ENCODE measurements at places on chromosomes 6 and 20.

DNA sequence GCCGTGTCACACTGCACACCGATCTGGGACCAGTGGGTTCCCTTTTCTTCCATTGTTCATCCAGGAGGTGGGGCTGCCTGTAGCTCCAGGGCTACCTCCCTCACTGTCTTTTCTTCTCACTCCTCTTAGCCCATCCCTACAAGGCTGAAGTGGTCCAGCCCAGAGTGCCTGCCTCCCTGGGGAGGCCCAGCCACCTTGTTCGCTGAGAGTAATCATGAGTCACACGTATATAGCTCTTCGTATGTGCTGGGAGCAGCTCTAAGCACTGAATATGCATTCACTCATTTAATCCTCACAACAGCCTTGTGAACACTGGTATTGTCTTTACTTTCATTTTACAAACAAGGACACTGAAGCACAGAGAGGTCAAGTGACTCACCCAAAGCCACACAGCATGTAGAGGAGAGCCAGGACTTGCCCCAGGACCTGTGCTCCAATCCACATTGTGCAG, 14.7 kb upstream of the CCDC167 start:
- DNase-seq: no peak

GRCh38 chr6:22598339-22598738, 29.0 kb downstream of the HDGFL1 start:
- DNase-seq: no peak

GRCh38 chr6:164258421-164258820, 843.9 kb downstream of the QKI start:
- no peak for DNase-seq

DNA sequence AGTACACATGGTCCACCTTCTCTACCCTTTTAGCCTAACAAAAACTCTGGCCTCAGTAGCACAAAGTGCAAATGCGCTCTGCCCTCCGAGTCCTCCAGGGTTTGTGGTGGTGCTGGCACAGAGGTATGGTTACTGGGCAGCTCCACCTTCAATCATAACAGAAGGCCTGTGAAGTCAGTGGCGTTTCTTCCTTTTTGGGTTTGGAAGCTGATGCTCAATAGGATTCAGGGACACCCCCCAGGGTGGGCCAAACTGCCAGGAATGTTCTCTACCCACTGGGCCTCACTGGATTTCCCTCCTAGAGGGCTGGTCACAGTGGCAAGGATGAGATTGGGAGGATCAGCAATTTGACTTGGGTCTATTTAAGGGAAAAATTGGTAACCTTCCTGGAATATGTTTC, 286.1 kb upstream of the FOXQ1 start:
- DNase-seq: no peak

GRCh38 chr6:111828809-111829208, 44.4 kb downstream of the FYN start:
- DNase-seq: no peak

GRCh38 chr6:132515386-132515785, 2.5 kb upstream of the STX7 start:
- DNase-seq: no peak

DNA sequence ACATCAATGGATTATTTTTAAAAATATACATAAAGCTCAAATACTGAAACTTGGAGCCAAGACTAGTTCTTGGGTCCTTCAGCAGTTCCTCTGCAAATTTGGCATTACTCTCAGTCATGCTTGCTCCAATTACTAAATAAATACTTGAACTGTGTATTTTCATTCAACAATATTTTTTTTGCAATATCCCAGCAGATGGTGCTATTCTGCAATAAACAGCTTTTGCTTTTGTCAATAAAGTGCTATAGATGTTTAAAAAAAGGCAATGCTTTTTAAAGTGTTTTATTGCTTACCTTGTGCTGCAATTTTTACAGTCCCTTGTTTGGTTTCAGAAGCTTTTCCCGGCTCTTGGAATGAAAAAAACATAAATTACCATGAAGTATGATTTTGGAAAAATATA, 243.4 kb downstream of the TRDN start:
- DNase-seq: peak; percentile 50

DNA sequence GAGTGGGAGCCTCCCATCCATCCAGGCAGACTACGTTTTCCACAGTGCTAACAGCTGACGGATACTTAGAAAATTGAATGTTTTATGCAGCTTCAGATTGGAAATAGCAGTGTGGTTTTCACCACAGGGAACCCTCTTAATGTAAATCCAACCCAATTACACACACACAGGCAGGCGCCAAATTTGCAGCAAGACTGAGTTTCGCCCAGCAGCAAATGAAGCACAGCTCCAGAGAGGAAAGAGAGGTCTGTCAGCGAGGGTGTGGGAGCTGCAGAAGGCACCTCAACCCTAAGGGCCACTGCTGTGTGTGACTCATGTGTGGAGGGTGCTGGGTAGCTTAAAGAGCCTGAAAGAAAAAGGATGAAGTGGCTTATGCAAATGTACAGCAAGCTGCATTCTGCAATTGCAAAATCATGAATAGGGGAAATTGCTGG, 365.7 kb downstream of the MAFB start:
- no peak for DNase-seq

DNA sequence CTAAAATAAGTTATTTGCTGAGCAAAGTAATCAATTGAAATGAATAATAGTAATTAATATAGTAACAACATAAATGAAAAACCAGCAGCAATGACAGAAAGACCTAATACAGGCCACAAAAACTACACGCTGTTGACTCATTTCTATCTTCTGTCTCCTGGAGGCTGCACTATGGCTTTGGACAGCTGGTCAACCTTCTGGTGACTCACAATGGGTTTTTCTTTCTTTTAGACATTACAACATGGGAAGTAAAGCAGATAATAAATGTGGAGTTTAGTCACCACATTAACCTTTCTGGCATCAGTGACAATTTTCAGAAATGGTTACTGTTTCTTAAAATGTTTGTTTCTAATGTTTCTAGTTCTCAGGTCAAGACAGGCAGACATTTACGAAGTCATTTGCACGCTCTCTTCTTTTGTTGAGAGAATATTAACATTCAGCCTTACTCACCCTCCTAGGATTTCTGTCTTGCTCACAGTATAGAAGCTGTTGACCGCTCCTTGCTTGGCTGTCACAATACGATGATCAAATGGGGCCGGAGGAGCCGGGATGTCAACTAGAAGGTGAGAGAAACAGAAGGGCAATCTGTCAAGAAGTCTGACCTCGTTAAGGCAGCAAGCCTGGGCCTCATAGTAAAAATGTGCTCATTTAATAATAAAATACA, 62.2 kb downstream of the MYLK4 start:
- DNase-seq: no peak

DNA sequence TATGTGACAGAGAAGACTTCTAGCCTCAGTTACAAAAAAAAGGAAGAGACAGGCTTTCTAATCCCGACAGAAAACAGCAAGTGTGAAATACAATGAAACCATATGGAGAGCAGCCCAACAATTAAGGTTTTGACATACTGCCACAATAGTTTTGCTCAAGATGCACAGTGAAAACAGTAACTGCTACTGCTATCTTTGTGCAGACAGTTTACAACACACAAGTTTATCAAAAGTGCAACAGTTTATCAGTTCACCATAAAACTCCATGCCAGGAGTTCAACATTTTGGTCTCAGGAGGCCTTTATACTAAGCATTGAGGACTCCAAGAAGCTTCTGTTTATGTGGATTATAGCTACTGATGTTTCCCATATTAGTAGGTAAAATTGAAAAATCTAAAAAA, 37.6 kb downstream of the GOPC start:
- DNase-seq: no peak

DNA sequence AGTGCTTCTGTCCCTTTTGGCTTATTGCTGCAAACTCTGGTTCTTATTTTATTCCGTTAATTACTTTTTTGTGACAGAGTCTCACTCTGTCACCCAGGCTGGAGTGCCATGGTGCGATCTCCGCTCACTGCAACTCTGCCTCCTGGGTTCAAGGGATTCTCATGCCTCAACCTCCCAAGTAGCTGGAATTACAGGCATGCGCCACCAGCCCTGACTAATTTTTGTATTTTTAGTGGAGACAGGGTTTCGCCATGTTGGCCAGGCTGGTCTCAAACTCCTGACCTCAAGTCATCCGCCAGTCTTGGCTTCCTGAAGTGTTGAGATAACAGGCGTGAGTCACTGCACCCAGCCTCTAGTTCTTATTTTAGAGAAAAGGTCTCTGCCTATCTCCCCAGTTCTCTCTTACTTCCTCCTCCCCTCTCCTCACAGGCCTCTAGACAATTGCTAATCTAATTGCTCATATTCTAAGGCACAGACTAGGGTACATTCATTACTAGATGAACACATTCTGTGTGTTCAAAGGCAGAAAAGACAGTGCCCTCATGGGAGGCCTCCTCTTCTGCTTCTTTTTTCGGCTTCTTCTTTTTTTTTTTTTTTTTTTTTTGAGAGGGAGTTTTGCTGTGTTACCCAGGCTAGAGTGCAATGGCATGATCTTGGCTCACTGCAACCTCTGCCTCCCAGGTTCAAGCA, 27.0 kb downstream of the EDEM2 start:
- DNase-seq: no peak

- peak; percentile 80 for DNase-seq
Measured at GRCh38 chr20:40251284-40251932, 437.6 kb downstream of the MAFB start.

DNA sequence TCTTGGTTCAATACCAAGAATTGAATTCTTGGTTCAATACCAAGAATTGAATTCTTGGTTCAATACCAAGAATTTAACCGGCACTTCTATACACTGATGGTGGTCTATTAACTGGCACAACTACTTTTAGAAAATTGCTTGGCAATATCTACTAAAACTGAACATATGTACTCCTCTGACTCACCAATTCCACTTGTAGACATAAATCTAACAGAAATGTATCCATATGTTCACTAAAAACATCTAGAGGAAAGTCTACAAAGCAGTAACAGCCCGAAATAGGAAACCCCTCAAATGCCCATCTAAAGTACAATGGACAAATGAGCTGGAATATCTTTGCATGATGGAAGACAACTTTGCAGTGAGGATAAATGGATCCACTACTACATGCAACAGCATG, 71.9 kb downstream of the KIF16B start:
- DNase-seq: no peak

- DNase-seq: no peak
Measured at GRCh38 chr20:52279706-52280105, 88.1 kb upstream of the ZFP64 start.

- DNase-seq: no peak
Measured at GRCh38 chr6:37491830-37492208, 7.9 kb downstream of the CCDC167 start.

DNA sequence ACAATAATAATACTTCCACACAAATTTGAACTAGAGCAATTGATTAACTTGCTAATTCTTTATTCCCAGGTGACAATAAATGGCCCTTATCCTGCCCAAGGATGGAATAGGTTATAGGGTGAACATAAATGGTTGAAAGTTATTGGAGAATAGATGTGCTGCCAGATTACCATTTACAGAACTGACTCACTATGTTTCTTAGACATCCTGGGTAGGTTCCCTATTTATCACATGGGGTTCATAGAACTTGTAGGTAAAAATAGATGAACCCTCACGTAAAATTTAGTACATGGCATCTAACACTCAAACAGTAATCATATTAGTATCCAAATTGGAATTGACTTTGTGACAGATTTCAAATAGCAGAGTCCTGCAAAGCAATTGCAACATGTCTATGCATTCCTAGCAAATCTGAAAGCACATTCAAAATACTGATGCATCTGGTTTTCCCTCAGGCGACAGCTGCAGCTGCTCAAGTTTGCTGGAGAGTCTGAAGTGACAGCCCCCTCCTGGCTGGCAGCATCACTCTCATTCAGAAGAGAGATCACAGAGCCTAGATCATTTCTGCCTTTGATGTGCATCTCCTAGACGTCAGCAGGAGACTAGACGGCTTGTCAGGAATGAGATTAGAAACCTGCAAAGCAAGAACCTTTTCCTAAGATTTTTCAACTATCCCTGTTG, 80.2 kb upstream of the RNF217 start:
- DNase-seq: peak; percentile 86

- DNase-seq: no peak
Measured at GRCh38 chr6:3402310-3403237, 54.3 kb downstream of the SLC22A23 start.

- no peak for DNase-seq
Measured at GRCh38 chr20:48708630-48709029, 119.2 kb downstream of the PREX1 start.

- DNase-seq: no peak
Measured at GRCh38 chr6:35728683-35729678, 7.9 kb upstream of the ARMC12 start.

DNA sequence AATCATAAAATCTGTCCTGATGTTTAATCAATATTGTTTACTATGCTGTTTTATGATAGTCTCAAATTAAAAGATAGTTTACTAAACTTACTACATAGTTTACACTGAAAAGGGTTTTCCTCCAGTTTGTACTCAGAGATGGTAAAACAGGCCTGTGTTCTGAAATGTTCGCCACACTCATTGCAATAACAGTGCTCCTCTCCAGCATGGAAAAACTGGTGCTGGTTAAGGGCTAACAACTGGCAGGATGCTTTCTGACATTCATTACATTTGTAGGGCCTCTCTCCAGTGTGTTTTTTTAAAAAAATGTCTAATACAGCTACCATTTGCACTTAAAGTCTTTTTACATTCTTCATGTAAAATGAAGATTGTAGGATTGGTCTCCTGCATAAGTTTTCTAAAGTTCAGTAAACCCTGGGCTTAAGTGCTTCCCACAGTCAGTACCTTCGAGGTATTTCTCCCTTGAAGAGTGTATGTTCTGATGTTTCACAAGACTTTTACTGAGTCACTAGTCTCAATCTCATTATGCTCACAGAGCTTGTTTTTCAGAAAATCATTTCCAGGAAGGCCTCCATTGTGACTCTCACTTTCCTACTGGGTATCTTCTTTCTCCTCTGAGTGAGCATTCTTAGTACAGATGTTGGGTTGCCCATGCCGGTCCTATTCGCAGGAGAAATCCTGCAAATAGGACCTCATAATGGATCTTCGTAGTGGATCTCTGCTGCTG, 8.7 kb upstream of the ZSCAN12 start:
- DNase-seq: no peak

DNA sequence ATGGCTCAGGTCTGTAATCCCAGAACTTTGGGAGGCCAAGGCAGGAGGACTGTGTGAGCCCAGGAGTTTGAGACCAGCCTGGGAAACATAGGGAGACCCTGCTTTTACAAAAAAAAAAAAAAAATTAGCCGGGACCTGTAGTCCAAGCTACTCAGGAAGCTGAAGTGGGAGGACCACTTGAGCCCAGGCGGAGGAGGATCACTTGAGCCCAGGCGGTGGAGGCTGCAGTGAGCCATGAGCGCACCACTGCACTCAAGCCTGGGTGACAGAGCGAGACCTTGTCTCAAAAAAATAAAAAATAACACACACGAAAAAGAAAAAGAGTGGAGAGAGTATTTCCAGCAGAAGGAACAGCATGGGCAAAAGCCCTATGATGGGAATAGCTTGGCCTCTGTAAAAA, 2.0 kb downstream of the TTLL9 start:
- no peak for DNase-seq

Measured in NCI-H82 (cell line).